ENCODE measurements at places on chromosomes 4 and X.
A peak's percentile ranks its signal among the peaks of the same experiment; 100 is the strongest.

- no peak for DNase-seq
Observed at GRCh38 chr4:110033355-110034025, 120.8 kb downstream of the EGF start.

- no peak for DNase-seq
Observed at GRCh38 chr4:12178614-12179610, 750.2 kb upstream of the HS3ST1 start.

- no peak for DNase-seq
Observed at GRCh38 chr4:154361450-154361849, 130.1 kb downstream of the DCHS2 start.

DNA sequence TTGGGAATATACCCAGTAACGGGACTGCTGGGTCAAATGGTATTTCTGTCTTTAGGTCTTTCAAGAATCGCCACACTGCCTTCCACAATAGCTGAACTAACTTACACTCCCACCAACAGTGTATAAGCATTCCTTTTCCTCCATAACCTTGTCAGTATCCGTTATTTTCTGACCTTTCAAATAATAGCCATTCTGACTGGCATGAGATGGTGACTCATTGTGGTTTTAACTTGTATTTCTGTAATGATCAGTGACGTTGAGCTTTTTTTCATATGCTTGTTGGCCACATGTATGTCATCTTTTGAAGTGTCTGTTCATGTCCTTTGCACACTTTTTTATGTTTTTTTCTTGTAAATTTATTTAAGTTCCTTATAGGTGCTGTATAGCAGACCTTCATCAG, 81.2 kb downstream of the ADAM29 start:
- peak; percentile 74 for DNase-seq

DNA sequence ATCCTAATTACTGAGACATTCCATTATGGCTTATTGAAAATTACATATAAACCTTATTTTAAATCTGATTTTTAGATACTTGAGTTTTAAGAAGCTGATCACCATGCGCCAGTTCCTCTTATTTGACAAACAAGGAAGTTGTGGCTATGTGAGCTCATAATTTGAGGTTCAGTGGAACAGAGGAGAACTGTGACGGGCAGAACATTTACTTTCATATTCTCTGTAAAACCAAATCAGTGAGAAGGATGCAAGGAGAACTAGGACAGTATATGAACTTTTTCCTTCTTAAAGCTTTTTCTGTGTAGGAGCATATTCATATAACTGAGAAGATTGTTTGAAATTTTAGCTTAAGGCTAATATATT, 25.3 kb downstream of the STIM2 start:
- DNase-seq: no peak

DNA sequence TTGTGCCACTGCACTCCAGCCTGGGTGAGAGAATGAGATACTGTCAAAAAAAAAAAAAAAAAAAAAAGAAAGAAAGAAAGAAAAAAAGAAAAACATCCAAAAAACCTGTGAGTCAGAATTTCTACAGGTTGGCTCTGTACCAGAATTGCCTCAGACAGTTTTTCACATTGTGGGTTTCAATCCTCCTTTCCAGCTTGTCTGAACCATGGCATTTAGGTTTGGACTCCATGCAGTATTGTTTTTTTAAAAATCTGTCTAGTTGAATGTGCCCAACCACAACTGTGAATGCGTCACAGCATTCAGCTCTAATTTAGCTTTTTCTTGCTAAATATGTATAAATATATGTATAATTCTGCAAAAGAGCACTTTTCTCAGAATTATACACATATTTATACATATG, 31.4 kb upstream of the ARSH start:
- no peak for DNase-seq

GRCh38 chr4:22941688-22942375, 249.1 kb downstream of the GBA3 start:
- no peak for DNase-seq

DNA sequence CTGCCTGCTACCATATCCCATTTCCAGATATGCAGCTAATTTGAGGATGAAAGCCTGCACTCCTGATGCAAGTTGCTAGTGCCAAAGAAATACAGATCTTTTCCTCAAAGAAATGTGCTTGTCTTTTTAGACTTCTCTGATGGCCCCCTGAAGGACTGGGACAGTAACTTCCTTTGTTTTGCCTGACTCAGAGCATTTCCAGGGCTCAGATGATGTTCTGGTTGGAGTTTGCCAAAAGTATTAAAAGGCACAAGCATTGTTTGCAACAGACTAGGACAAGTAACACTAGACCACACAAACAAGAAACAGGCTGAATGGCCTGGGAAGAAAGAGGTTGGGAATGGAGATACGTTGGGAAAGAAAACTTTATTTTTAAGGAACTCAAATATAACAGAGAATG, 175.2 kb downstream of the IL13RA2 start:
- no peak for DNase-seq

DNA sequence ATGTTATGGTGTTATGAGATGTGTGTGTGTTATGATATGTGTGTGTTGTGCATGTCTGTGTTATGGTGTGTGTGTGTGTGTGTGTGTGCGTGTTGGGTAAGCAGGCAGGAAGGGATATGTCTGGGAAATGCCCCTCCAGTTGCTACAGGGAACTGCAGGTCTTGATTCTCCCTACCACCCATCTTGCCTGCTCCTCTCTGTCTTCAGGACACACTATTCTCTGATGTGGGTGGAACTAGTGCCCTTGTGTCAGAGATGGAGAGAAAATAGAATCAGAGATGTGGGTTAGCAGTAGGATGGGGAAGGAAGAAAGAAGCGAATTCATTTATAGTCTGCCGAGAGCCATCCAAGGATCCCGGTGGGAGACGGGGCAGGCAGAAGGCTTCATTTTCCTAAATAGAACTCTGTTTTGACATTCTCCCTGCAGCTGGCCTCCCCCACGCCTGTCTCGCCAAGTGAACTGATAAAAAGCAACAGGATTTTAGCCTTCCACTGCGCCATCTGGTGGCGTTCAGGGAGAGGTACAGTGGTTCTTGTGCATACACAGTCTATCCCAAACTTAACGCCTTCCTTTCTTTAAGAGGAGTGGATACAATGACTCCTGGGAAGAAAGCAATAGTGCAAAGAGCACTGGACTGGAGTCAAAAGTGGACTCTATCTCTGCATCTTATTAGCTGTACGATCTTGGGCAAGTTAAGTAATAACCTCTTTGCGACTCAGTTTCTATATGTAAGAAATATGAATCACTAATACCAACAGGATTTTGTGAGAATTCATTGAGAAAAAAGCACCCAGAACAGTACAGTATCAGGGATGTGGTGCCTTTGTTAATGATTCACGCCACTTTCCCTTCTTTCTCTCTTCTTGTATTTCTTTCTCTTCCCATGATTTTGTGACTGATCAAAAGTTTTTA, 14.1 kb upstream of the MGST2 start:
- no peak for DNase-seq

- no peak for DNase-seq
Observed at GRCh38 chrX:152149648-152150047, 11.3 kb upstream of the MAGEA10 start.

- DNase-seq: peak; percentile 85
Observed at GRCh38 chr4:78120144-78120880, 63.2 kb downstream of the FRAS1 start.

DNA sequence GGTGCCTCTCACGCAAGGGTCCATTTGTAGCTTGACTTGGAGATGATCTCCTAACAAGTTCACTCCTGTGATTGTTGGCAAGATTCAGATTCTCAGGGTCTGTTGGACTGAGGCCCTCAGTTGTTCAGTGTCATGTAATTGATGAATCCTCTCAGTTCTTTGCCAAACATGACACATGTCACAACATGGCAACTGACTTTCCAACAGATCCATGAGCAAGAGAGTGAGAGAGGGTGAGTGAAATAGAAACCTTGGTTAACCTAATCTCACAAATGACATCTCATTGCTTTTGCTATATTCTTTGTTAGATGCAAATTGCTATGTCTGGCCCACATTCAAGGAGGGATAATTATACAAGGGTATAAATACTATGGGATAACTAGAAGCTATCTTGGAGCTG, 231.0 kb upstream of the PCDH10 start:
- no peak for DNase-seq

GRCh38 chr4:141587897-141588296, 48.5 kb upstream of the IL15 start:
- no peak for DNase-seq

DNA sequence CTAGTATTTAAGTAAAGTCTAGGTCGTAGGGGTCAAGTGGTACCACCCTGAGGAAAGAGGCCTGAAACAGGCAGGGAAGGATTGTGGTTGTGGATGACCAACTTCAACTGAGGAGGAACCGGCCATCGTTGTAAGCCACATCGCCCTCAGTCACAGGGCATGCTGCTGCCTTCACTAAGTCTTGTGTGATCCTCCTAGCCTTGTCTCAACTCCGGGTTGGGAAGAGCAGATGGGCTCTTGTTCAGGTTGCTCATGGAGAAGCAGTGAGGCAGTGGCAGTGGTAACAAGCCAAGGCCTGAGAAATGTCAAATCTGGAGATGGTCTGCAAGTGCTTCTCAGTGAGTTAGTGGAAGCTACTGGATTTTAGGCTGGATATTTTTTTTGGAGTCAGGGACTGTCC, 22.8 kb upstream of the NKX3-2 start:
- no peak for DNase-seq

GRCh38 chrX:2631743-2632532, 59.2 kb upstream of the CD99 start:
- DNase-seq: no peak

DNA sequence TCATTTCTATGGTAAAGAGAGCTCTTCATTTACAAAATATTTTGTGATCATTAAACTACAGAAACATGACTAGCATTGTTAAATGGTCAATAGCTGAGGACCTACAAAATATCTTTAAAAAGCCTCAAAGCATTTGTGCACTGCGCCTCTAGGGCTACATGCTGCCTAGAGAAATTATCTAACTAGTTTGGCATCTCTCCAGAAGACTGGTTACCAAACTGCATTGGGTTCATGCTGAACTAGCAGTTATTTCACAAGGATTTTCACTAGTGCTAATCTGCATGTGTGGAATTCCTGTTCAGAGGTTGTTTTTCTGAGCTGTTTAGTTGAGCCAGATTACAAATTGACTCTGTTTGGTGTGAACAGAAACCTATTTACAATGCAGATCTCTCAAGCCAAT, 58.5 kb upstream of the PITX2 start:
- peak; percentile 75 for DNase-seq

DNA sequence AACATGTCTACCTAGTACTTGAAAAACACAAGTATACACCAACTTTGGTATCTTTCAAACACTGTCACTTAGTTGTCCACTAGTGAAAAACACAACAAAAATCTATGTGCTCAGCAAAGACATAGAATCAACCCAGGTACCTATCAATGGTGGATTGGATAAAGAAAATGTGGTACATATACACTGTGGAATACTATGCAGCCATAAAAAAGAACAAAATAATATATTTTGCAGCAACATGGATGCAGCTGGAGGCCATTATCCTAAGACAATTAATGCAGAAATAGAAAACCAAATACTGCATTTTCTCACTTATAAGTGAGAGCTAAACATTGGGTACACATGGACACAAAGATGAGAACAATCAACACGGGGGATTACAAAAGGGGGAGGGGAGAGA, 148.7 kb downstream of the ENOX2 start:
- no peak for DNase-seq

DNA sequence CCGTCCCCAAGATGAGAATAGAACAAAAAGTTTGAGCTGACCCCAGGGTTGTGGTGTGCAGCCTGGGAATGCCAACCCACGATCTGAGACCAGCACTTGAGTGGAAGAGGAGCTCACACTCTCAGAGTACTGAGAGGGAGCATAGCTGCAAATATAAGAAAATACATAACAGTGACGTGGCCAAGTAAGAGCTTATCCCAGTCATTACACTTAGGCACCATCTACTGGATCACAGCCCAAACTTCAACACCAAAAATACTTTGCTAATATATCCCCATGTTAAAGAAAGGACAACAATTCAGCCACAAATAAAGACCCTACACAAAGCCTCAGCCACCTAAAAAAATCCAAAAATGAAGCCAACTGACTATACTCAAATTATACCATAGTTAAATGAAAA, 33.3 kb upstream of the CXCL6 start:
- DNase-seq: no peak

GRCh38 chrX:9912351-9913145, 54.6 kb upstream of the CLDN34 start:
- no peak for DNase-seq

DNA sequence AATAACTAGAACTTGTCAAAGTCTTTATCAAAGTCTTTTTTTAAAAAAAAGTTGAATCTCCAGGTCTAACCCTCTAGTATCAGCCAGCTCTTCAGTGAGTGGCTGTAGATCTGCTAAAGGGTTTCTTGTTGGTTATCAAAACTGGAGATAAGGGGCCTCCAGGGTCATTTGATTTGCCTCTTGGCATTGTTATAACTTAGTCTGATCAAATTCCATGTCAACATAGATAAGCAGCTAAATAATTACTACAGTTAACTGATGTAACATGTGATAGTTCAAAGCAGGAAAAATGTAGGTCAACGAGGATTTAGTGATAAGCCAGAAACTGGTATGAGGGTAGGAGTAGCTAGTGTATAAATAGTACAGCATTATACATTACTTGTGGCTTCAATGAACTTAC, 465.1 kb downstream of the PDHA2 start:
- peak; percentile 9 for DNase-seq

DNA sequence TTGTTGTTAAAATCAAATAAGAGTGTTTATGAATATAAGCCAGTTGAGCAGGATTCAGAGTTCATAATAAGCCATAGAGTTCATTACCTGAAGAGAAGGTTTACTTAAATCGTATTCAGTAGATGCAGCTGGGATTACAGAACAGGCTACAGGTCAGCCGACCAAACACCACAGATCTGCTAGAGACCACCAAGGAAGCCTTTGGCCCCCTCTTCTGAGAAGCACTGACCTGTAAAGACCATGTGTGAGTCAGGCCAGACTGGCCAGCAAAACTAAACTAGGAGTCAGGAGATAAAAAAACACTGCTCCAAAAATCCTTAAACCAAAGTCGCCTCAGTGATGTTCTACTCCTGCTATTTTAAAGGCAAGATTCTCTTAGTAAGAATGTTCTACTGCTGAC, 1125.5 kb downstream of the FAT4 start:
- no peak for DNase-seq

DNA sequence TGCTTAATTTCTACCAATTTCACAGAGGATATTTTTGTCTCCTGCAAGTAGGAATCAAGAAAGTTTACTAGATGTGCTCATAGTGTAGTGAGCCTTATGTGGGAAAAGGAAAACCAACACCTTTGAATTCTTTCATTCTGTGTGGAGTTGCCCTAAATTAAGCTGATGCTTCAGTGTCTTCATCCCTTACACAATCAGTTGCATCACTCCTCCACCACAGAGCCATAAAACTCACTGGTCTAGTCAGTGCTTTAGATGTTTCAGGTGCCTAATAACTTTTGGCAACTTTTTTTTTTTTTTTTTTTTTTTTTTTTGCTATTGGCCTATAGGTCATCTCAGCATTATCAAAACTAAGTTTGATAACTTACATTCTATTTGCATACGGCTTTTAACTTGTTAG, 41.5 kb downstream of the HHIP start:
- no peak for DNase-seq

- DNase-seq: no peak
Observed at GRCh38 chr4:54553001-54553400, 104.8 kb upstream of the KIT start.
